Osteoblast (primary cell): ENCODE measurements at places on chromosomes 11 and 22. TPM values are rescaled to one million over a fixed set of nuclear protein-coding genes. Genes with fewer than 3 reads are reported as not detected.
A peak's percentile ranks its signal among the peaks of the same experiment; 100 is the strongest.

DNA sequence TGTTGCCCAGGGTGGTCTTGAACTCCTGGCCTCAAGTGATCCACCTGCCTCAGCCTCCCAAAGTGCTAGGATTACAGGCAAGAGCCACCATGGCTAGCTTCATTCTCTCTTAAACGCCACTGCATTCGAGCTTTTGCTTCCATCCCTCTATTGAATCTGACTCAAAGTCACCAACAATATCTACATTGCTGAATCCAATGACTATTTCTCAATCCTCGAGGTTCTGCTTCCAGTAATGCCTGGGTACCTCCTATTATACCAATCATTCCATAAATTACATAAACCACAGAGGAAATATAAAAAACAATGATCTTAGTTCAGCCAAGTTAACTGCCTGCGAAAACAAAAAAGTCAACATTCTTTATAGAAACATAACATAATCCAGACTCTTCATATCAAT lies 11.9 kb upstream of the NXF1 start:
- DNase-seq = no peak

DNA sequence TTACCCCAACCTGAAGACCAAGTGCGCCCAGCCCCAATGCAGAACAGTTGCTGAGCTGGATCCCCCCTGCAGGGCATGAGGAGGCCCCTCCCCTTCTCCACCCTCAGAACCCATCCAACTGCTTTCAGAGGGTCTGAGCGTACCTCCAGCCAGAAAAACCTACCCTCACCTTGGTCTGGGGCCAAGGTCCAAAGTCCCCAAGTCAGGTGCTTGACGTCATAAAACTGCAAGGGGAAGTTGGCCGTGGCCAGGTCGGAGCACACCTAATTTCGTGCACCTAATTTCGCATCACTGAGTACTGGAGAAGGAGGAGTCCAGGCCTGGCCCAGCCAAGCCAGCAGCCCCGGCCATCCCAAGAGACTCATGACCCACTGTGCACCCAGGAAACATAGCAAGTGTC lies 289.8 kb downstream of the CTTN start:
- peak; percentile 44 for DNase-seq

GRCh38 chr11:18501629-18502028 lies 25.1 kb downstream of the TSG101 start:
- DNase-seq = no peak

DNA sequence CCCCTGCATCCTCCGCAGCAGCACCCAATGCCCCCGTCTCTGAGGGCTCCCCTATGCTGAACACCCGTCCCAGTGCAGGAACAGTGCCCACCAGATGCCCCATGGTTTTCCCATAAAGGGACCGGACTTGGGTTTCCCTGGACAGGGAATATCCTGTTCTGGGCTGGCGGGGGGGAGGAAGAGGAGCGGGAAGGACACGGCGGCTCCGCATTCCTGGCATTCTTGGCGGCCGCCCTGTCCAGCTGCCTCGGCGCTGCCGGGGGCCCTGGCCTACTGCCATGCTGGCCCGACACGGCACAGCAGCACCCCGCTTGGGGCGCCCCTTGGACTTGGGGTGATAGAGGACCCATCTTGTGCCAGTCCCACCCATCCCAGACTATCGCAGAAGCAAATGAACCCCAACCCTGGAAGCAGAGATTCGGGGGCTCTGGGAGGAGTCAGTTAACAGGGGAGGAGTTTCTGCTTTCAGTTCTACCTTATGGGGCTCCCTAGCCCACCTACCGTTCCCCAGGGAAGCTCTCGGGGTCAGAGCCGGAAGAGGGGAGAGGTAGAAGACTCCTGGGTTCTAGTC lies 23.7 kb upstream of the CBX7 start:
- peak; percentile 93 for DNase-seq

DNA sequence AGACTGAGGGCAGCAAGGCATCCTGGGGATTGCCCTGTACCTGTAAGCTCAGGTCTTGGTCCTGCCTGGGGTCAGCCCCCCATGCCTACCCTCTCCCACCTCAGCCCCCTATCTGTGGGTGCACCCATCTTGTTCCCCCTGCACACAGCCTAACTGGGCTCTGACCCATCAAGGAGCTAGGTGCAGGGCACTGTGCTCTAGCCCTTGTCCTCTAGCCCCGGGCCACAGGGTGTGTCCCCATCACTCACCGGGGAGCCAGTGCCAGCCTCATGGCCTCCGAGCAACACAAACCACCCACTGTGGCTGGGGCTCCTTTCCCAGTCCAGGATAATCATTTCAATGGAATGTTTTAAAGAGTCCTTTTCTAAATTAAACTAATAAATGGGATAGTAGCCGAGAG lies 293.9 kb upstream of the PLET1 start:
- peak; percentile 63 for DNase-seq

DNA sequence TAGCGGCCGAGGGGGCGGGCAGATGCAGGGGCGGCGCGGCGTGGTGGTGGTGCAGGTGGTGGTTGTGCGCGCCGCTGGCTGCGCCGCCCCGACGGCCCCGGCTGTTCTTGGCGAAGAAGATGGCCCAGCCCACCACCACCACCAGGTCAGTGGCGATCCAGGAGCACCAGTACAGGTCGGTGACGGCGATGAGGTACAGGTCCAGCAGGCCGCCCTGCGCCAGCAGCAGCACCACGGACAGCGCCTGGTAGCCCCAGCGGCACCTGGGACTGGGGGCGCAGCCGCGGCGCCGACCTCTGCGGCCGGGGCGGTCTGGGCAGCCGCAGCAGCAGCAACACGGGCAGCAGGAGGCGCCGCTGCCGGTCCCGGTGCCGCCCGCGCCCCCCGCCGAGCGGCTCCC lies 879 bp downstream of the TMEM121B start:
- DNase-seq = peak; percentile 95

DNA sequence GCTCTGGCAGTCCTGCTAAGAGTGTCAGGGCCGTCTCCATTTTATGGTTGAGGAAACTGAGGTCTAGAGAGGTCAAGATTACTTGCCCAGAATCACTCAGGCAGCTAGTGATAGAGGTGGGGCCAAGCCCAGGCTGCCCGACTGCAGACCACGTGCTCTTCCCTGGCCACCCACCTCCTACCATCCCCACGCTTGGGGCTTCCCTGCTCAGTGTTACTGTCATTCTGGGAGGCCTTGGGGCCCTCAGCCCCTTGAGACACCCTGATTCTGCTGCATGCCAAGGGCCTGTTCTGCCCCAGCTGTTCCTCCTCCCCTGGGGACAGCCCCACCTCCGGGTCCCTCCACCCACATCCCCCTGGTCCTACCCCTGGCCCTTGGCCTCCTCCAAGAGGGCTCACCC lies 17.2 kb upstream of the TAB1 start:
- DNase-seq = peak; percentile 75

GRCh38 chr22:27935897-27936296 lies 16.8 kb upstream of the PITPNB start:
- DNase-seq = no peak

- DNase-seq = no peak
These were observed 72.6 kb upstream of the PPARA start for GRCh38 chr22:46077669-46078099.

DNA sequence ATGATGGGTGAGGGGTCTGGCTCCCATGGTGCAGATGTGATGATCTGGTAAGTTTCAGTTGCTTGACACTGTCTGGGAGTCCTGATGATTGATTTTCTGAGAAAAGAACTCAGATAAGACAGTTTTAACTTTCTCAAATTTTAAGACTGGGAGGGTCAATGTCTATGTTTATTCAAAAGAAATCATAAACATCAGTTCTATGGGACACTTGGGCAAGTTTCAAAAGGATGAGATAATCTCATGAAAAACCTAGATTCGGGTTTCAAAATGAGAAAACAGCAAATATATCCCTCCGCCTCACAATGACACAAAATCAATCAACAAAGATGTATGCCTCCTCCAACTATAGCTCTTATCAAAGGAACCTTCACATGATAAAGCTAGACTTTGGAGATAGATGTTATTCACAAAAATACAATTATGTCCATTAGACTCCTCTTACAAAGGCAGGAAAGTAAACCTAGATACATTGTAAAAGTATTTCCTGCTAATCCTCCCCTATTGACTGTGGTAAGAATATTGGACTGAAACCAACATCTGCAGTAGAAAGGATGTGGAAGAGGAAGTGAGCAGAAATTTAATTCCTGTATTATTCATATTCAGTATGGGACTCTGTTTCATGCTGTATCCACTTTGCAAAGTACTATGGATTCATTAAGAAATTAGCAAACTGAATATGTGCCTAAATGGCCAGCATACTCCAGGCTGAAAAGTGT lies 21.6 kb downstream of the SVIP start:
- DNase-seq = no peak

GRCh38 chr11:77026743-77027142 lies 7.5 kb upstream of the B3GNT6 start:
- DNase-seq = no peak

DNA sequence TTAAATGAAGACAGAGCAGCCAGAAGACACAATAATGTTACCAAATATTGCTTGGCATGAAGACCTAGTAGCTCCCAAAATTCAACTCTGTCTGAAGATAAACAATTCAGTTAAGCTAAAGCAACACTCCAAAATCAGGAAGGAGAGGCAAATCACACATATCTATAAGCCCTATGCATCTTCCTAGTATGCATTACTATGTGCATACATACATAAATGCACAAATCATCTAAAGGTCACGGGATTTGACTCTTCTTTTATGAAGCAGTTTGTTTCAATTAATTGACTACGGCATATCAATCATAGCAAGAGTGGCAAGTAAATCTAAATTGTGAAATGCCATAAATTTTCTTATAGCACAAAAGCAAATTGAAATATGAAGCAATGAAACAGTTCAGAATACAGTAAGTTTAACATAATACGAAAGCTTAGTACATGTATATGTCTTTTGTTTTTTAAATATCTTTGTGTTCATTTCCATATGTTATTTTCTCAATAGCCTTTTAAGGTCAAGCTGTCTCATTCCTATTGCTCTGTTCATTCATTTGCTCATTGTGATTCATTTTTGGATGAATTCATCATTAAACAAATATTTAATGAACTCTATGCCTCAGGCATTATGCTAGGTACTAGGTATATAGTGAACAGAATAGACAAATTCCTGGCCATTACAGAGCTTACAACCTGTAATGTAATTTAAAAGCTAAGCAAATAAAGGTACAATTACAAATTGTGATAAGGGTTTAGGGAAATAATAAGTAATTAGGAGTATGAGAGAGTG lies 540.5 kb downstream of the DLG2 start:
- DNase-seq = peak; percentile 61

DNA sequence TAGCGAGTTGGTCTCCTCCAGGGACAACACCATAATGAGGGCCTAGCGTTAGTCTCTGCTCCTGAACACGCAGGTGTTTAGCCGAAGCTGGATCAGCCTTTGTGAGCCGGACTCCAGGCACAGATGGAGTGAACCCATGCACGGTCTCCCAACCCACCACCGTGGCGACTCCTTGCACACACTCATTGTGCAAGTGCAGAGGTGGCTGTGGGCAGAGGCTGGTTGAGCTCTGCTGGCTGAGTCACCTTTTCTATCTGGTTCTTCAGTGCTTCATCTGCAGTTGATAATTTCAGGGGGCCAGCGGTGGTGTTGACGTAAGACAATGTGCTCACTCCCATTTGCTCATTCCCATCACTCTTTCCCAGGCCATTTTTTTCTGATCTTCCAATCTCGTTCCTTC lies 72.1 kb upstream of the SLC22A12 start:
- no peak for DNase-seq

DNA sequence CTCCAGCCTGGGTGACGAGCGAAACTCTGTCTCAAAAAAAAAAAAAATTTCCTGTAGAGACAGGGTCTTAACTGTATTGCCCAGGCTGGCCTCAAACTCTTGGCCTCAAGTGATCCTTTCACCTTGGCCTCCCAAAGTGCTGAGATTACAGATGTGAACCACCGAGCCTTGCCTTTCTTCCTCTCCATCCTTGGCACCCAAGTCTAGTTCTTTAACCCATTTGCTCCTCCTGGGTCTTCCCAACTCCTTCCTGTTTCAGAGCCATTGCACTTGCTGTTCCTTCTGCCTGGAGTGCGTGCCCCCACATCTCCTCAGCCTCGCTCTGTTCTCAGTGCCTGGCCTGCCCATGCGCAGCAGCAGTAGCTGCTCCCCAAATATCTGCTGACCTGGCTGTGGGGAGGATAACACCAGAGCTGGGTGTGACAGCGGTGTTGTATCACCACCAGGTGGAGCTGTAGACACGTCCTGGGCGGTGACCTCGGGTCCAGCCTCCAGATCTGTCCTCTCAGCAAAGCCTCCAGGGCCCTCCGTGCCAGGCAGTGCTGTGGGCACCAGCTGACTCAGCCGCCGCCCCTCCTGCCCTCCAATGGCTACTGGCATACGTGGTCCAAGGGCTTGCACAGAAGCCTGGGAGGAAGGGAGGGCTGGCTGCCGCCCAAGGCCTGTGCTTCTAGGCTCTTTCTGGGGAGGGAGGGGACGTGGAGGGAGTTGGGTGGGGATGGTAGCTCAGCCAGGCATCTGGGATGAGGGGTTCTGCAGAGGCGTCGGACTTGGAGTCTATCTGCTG lies 22.0 kb downstream of the TEF start:
- DNase-seq = peak; percentile 100

DNA sequence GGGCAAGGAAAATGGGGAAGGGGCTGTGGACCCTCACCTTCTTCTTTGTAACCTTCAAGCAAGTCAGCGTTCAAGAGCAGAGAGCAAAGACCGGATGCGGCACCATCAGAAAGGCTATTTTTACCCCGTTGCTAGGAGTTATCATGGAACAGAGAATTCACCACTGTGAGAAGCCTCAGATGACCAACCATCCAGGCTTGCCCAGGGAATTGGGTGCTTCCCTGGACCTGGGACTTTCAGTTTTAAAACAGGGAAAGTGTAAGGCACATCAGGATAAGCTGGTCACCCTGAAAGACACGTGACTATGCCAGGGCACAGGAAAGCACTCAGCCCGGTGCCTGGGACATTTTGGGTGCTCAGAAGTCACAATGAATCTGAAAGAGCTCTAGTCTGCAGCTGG lies 10.4 kb downstream of the GALNT18 start:
- DNase-seq = no peak

DNA sequence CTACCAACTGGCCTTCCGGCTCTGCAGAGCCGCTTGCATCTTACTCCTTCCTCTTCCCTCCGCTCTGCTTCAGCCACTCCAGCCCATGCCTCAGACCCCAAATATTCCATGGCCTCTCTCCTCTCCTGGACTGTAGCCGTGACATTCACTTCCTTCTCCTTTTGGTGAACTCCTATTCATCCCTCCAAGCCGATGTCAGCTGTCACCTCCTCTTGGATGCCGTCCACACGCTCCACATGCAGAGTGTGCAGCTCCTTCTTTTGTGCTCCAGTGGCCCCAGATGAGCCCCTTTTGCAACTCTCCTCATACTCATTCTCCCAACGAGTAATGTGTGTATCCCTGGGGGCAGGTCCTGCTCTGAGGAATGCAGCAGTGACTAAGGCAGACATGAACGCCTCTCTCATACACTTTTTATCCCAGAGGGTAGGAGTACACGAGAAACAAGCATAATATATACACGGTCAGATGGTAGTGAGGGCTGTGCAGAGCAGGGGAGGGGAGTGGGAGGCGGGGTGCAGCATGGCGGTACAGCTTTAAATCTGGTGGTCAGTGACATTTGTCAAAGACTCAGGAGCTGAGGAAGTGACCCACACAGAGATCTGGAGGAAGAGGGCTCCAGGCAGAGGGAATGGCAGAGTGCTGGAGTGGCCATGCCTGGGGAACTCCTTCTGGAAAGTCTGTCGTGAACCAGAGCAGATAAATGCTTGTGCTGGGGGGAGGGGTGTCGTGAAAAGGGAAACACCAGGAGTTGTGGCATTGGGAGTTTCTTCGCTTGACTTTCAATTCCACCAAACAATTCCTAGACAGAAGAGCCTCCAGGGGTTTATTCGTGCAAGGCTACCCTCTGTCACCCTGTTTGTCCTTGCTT lies 83.8 kb upstream of the ATXN10 start:
- peak; percentile 96 for DNase-seq

The RAG1 gene
- total RNA-seq = 0.36 and 0.59 TPM in 2 replicates

The PTPRCAP gene
- total RNA-seq = under 0.01 and 0.36 TPM in 2 replicates
